ENCODE measurements at places on chromosomes 16 and 17.

- DNase-seq: no peak
Observed at GRCh38 chr17:75447951-75448856, 8.2 kb upstream of the TMEM94 start.

DNA sequence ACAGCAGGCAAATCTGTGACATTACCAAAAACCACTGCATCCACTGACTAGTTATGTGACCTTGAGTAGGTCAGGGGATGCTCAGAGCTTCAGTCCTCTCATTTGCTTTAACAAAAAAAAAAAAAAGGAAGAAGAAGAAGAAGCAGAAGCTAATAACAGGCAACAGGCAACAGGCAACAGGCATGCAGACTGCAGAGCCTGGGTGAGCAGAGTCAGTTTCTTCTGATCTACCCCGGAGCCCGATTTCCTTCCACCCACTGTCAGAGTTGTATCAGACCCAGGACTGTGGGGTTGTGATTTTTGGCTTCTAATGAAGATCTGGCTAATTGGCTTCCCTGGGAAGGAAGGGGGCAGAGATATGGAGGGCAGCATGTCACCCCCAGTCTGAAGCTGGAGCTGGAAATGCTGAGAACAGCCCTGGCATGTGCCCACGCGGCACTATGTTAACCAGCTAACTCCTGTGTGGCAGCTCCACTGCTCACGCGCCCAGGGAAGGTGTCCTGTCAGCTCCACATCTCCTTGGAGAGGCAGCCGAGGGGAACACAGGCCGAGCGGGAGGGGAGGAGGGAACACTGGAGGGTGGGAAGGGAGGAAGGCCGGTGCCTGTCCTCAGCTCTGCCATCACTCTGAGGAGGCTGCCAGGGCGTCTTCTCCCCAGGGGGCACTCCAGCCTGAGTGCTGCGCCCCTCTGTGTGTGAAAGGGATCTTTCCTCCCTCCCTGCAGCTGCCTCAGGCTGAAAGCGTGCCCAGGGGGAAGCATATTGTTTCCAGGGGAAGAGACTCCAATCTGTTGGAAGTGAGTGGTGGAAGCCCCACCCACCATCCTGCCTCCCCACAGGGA, 17.6 kb downstream of the SRCIN1 start:
- no peak for DNase-seq

DNA sequence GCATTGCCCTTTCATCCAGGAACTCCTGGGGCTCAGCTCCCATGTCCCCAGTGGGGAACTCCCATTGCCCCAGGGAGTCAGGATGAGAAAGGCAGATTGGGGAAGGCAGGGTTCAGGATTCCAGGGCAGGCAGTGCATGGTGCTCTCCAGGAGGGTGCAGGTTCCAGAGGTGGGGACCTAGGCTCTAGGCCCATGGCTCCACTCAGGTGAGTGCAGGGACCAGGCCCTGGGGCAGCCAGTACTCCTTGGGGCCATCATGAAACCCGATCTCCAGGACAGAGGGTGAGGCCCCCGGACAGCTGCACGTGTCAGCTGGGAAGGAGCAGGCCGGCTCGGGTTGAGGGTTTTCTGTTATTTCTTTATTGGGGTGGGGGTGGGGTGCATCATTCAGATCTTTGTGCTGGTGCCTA, 1.3 kb upstream of the MTSS2 start:
- DNase-seq: no peak

GRCh38 chr16:55257966-55258613, 65.9 kb upstream of the IRX6 start:
- DNase-seq: peak; percentile 73
